Stimulated activated CD4-positive, alpha-beta T cell treated with anti-CD3 and anti-CD28 coated beads, Interleukin-15, amount 100 ng/mL, for 24 hours (primary cell): ENCODE measurements at places on chromosomes 6 and 20.

DNA sequence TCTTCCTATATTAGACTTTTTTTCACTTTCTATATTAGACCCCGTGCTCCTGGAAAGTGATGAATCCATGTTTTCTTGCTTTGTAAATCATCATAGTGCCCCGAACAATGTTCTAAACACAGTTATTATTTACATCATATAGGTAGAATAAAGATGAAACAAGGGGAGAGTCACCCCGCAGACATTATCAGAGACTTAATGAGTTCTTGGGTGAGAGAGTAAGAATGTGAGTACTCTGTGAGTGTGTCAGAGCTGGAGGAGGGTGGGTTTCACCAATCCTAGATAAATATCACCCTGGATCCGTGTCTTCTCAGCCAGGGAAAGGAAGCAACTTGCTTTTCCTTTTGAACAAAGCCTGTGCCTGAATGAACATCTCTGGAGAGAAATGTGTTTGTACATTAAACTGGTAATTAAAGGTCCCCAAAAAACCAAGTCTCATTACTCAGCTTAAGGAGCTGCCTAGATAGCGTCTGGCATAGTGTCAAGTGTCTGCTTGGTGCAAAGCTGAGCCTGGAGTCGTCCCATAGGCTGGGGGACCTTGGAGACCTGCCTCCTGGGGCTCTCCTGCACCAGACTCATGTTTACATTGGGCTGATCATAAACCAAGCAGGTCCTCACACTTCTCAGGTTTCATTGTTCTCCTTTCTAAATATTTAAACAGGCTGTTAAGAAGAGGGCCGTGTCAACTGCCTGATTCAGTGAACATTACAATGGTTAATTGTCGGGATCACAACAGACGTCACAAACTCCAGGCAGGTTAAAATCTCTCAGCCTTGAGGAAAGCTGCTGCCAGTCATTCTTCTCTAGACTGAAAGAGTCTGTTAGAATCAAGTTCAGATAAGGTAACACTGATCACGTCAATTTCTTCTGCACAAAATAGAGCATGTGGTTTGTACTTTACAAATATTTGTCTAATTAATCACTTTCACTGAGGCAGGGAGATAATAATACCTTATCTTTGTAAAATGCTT, 179.7 kb upstream of the MYLIP start:
- DNase-seq, result no peak

GRCh38 chr20:52824494-52825216, 147.5 kb upstream of the TSHZ2 start:
- peak; percentile 5 for DNase-seq

GRCh38 chr20:38321959-38322598, 18.1 kb downstream of the BPI start:
- no peak for DNase-seq

DNA sequence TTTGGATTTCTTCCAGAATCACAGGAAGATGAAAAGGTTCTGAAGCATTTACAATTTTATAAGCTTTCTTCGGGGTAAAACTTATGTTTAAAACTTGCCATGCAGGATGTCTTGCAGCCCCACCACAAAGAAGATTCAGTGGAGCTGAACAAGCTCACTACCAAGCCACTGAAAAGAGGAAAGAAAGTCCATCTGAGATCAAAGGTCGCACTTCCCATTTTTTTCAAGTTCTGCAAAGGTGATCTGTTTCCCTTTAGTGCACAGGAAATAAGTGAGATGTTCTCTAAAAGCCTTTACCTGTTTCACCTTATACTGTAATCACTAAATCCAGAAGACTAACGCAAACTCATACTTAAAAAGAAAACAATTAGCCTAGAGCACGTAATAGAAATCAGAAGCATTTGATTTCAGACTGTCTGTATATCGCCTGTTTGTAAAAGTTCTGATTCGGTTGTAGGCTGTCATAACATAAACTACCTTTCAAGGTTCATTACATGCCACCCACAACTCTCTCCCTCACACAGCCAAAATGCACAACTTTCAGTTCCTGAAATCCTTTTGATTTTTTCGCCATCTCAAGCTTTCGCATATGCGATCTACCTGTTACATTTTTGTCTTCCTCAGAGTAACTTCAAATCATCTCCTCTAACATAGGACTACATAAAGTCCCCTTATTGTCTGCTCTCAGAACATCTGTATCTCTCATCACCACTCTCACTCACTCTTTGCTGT, 1.8 kb downstream of the ECHDC1 start:
- DNase-seq, result no peak

DNA sequence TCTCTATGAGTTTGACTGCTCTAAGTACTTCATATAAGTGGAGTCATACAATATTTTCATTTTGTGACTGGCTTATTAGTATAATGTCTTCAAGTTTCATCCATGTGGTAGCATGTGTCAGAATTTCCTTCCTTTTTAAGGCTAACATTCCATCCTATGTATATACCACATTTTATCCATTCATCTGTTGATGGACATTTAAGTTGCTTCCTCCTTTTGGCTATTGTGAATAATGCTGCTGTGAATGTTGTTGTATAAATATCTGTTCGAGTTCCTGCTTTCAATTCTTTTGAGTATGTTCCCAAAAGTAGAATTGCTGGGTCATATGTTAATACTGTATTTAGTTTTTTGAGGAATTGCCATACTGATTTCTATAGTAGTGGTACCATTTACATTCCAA, 79.5 kb downstream of the PTPRA start:
- DNase-seq, result no peak

DNA sequence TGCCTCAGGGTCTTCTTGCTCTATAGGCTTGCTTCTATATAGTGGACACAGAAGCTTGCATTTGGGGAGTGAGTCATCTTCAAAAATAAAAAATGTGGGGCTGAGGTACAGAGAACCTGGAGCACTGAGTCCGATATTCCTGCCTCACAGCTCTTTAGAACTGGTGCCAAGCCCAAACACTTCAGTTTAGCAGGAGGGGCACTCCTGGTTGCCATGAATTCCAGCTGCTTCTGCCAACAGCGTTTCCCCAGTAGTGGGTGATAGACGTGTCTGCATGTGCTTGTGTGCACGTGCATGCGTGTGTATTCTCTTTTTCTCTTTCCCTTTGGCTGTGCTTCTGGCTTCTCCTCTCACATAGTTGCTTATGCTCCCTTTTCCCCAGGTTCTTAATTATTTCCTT, 11.9 kb downstream of the DNPH1 start:
- DNase-seq, result no peak

DNA sequence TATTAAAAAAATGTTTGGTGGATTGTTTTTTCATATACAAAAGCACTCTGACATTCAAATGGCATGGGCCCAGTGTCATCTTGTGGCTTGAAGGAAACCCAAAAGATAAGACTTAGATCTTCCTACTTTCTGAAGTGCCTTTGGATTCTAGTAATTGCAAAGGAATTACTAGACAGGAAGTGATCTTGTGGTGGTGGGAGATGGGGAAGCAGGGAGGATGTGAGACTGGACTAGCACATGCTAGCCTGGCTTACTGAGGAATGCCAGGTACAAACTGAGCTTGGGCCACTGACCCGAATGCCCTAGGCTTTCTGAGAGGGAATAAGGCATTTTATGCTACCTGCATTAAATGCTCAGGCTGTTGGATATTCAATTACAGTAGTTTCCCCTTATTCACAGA, 59.0 kb downstream of the AFG1L start:
- no peak for DNase-seq

DNA sequence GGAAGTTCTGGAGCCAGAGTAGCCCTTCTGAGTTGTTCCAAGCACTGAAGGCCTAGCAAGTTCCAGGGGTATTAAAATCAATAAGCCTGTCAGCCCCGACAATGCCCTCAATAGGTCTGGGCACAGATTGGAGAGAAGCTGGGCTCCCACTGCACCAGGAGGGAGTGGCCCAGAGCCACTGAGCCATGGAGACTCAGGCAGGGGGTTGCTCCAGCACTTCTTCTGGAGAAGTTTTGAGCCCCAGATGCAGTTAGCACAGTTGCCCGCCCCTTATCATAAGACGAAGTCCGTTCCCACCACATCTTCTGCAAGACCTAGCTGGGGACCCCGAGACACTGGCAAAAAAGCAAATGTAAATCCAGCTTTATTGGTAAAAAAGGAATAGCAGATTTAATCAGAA, 13.0 kb downstream of the DEFB132 start:
- no peak for DNase-seq

GRCh38 chr6:112018619-112019416, 35.1 kb upstream of the CCN6 start:
- DNase-seq, result no peak

GRCh38 chr20:5608104-5608441, 142.1 kb upstream of the SHLD1 start:
- DNase-seq, result no peak

GRCh38 chr6:139153855-139154254, 19.0 kb downstream of the HECA start:
- DNase-seq, result no peak

DNA sequence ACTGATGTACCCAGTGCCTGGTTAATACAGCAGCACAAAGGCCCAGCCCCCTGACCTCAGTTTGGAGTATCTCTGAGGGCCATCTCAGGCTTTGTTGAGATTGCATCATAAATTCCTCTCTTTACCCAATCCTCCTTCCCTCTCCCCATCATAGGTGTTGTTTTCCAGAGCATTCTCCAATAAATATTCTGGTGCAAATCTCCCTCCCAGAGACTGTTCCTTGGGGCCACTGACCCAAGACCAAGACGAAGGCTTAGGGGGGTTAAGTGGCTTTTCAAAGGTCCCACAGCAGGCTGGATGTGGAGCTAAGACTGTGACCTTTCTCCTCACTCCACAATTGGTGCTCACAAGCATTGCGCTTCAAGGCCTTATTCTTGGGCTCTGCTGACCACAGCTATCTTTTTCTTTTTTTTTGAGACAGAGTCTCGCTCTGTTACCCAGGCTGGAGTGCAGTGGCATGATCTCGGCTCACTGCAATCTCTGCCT, 72.4 kb upstream of the ZMYND8 start:
- no peak for DNase-seq

DNA sequence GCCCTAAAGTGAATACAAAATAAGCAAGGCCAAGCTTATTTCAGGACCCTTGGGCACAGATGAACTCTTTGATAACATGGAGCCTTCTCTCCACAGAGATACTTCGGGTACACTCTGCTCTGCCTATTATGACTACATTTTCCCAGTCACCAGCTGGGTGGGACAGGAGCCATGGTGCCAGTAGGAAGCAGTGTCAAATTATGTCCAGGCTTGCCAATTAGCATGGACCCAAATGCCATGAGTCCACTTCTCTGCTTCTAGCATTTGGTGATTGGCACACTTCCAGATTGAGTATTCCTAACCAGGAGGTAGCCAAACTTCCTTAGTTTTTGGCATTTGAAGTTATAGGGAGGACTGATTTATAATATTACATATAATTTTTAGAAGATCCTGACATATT, 513.8 kb upstream of the HTR1E start:
- DNase-seq, result no peak

GRCh38 chr6:82396964-82397751, 33.5 kb downstream of the TPBG start:
- no peak for DNase-seq

- DNase-seq, result peak; percentile 82
Measured at GRCh38 chr6:6676910-6677441, 88.5 kb downstream of the LY86 start.

DNA sequence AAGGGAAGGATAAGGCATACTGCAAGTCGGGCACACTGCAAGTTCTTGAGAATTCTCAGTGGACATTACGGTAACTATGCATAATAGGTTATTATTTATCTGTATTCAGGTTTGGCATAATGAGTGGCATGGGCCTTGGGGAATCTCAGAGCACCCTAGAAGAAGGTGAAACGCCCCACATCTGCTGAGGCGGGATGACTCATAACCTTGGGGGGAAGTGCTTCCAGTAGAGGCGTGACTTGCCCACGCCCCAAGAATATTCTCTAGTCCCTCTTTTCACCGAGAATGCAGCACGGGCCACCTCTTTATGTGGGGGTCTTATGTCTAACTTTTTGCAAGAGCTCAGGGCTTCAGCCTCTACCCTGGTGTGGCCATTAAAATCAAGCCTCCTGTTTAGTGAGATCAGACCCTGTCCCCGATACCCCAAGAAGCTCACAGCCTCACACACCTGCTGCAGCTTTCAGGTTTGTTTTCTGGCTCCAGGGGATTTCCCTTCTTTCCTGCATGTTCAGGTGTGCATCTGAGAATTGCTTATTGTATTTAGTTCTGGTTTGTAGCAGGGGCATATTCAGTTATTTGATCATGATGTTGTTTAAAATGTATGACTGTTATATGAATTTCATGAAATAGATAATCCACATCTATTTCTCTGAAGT, 19.1 kb downstream of the ZFP64 start:
- no peak for DNase-seq

DNA sequence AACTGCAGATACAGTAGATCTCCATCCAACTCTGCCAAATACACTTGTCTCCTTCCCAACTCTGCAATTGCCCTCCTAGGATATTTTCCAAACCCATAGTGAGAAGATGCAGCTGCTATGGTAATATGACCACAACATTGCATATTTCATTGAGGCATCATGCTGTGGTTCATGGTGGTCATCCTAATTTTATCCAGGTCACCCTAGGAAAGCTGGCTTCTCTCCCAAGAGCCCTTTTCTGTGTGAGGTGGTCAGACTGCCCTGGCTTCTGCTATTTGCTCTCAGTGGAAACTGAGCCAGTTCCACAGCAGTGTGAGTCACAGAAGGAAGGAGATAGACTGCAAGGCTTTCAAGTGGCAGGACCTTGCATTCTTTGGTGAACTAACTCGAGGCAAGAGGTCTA, 5.5 kb downstream of the OGFRL1 start:
- no peak for DNase-seq

- DNase-seq, result no peak
Measured at GRCh38 chr20:44709380-44709779, 5.8 kb upstream of the CCN5 start.

DNA sequence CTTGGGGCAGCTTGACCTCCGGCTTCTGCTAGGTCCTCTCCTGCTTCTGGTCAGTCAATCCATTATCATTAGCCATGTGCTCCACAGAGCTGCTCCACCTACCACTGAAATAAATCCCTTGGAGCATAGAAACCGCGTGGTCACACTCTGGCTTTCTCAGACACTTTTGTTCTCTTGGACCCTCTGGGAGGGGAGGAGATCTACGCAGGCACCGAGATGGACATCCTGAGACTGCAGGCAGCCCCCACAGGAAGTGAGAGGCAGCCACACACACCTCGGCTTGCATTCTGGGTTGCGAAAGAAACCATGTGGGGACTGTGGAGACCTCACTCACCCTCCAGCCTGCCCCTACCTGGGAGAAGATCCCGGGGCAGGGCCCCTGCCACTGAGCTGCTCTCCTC, 79.5 kb downstream of the FYN start:
- peak; percentile 63 for DNase-seq

- DNase-seq, result no peak
Measured at GRCh38 chr20:53813636-53814035, 220.0 kb upstream of the ZNF217 start.
